Glomerular endothelial cell (primary cell): ENCODE measurements at places on chromosomes 7 and 10.

GRCh38 chr10:44244745-44245600 is 139.9 kb downstream of the CXCL12 start:
- DNase-seq = no peak

DNA sequence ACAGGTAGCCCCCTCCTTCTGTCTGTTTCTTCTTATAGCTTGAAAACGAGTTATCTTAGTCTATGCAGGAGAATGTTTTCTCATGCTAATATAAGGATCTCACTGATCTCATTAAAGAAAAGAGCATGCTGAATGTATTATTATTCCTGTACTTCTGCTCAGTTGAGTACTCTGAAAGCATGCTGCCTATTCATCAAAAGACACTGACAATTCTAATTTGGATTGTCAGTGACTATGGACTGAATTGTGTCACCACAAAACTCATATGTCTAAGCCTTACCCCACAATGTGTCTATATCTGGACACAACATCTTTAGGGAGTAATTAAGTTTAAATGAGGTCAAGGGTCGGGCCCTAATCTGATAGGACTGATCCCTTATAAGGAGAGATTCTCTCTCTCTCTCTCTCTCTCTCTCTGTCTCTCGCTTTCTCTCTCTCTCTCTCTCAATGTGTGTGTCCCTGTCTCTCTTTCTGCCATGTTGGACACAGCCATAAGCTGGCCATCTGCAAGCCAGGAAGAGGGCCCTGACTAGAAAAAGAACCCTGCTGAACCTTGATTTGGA is 98.4 kb downstream of the GNAT3 start:
- no peak for DNase-seq

DNA sequence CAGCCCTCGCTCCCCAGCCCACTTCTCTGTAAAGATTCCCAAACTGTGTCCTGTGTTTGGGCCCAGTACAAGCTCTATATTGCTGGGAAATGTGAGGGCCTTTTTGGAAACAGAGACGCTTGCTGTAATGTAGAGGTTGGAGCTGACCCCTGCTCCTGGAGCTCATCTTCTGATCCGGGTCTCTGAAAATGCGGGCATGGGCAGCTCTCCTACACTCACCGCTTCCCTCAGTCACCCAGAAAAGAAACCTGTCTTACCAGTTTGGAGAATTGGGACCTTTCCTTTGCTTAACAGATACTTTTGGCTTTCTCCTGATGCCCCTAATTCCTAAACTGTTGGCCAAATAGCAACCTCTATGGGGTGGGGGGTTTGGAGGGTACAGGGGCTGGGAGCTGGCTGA is 18.2 kb downstream of the BAG3 start:
- no peak for DNase-seq

DNA sequence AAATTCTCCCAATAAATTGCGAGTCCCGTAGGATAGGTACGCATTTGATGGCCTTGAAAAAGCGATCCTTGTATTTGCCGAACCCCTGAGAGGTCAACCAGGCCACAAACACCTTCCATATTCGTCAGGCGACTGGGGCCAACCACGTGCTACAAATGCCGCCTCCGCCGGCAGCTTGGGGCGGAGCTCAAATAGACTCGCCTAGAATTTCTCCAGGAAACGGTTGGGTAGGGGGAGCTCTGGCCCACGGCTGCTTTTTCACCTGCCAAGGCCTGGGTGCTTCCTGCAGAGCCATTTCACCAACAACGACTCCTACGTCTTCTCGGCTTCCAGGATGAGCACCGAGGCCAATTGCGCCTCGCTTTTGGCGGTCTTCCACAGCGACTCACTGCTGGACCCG is 53.4 kb upstream of the KIF5B start:
- no peak for DNase-seq

- no peak for DNase-seq
These were observed 74.6 kb downstream of the PPP1R17 start for GRCh38 chr7:31761646-31762045.

DNA sequence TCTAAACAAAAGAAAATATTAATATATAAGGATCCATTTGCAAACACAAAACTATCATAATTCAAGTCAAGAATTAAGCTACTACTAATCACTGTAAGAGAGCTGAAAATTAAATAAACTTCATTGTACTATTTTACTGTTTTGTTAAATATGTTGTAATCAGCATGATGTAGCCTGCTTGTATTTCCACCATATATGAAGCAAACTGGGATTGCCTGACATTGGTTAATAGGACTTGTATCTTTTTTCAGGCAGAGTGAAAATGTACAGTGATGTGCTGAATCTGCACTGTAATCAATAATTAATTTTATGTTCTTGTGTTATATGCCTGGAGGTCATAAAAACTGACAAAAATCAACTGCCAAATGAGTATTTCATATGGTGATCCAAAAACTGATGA is 25.4 kb downstream of the TRDMT1 start:
- DNase-seq = no peak

DNA sequence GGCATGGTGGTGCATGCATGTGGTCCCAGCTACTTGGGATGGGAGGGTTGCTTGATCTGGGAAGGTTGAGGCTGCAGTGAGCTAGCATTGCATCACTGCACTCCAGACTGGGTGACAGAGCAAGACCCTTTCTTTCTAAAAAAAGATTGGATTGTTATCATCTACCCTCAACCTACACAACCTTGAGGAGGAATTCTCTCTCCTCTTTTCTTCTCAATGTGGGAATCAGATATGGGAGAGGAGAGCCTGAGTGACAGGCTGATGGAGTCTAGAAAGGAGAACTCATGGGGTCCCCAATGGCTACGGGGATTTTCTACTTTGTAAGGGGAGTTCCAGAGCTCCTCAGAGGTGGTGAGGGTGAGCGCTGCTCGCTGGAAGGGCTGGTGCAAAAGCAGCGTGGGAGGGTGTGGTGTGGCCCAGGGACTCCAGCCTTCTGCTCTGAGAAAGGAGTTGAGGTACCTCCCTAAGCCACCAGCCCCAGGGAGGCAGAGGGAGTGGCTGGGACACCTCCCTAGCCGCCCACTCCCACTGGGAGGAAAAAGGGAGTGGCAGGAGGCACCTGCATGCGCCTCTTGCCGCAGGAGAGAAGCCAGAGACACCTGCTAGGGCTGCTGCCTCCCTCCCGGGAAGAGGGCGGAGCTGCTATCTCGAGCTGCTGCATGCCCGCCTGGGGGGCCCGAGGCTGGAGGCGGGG is 48.4 kb downstream of the GATA3 start:
- no peak for DNase-seq

GRCh38 chr10:117653170-117653515 is 110.6 kb downstream of the EMX2 start:
- no peak for DNase-seq

- DNase-seq = no peak
These were observed 142.5 kb upstream of the SHH start for GRCh38 chr7:155954550-155955366.

- no peak for DNase-seq
These were observed 14.2 kb upstream of the ZNF107 start for GRCh38 chr7:64651632-64652165.

DNA sequence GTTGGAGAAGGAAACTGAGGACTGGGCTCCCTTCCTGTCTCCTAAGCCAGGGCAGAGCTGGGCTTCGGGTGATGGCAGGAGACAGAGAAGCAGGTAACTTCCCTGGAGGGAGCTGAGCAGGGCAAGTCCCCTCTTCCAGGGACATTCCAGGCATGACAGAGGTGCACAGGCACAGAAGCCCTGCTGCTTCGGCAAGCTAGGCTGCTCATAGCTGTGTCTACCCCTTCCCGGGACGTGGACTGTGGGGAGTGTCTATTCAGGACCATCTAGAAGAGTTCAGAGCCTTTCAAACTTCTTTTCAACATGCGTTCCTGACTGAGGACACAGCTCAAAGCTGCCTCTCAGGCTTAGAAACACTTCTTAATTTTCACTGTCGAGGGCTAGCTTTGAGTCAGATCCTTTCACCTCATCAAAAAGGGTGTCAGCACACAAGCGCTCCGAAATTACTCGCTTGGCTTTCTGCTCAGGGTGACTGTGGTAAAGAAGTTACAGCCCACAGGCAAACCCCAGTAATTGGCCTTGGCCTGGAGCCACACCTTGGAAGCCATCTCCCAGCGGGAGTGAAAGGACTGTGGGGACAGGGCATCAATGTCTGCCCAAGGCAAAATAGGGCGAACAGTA is 63.7 kb upstream of the STEAP1B start:
- DNase-seq = no peak

- no peak for DNase-seq
These were observed 721 bp downstream of the CCNJ start for GRCh38 chr10:96043893-96044715.

GRCh38 chr10:132972986-132973902 is 30.9 kb upstream of the CFAP46 start:
- no peak for DNase-seq

DNA sequence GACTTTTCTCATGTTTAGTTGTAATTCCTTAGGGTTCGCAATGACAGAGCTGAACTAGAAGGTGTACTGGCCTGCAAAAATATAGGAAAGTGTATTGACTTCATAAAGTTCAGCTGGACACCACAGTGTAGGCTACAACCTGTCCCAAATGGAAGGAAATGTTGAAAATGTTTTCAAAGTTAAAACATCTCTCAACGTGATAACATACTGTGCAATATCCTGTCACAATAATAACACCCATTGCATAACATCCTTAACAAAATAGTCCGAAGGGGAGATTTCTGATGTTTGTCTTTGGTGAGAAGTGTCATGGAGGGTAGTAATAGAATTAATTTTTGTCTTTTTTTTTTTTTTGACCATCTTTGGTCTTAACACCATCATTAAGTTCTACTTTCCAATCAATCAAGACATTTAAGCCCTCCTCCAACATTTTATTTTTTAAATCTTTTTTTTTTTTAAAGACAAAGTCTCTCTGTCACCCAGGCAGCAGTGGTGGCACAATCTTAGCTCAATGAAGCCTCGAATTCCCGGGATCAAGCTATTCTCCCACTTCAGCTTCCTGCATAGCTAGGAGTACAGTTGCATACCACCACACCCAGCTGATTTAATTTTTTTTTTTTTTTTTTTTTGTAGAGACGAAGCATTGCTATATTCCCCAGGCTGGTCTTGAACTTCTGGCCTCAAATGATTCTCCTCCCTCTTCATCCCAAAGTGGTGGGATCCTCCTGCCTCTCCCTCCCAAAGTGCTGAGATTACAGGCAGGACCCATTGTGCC is 45.7 kb downstream of the DYNC1I1 start:
- DNase-seq = no peak

GRCh38 chr10:121845044-121845784 is 82.6 kb downstream of the ATE1 start:
- no peak for DNase-seq

GRCh38 chr10:64458306-64458705 is 937.1 kb downstream of the REEP3 start:
- no peak for DNase-seq

GRCh38 chr7:150400008-150400787 is 21.1 kb downstream of the ZNF775 start:
- no peak for DNase-seq

DNA sequence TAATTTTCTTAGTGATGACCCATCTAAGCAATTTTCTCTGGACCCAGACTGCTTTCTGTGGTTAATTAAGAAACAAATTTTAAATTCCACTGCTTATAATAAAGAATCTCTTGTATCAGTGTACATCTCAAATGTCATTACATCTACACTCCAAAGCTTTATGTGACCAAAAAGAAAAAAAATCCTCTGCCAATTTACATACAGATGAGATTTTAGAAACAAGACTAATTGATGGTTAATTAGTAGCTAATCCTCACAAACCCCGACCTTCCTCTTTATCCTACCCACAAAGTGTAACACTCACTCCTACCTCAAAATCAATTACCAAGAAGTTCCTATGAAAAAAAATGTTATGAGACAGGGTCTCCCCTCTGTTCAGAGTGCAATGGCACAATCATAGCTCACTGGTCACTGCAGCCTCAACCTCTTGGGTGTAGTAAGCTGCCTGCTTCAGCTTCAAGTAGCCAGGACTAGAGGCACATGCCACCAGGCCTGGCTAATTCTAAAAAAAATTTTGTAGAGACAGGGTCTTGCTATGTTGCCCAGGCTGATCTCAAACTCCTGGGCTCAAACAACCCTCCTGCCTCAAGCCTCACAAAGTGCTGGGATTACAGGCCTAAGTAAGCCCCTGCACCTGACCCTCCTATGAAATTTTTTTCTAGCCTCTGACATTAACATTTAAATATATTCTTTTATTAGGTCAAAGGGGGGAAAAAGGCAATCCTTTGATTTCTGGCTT is 14.8 kb downstream of the KIF5B start:
- DNase-seq = no peak

DNA sequence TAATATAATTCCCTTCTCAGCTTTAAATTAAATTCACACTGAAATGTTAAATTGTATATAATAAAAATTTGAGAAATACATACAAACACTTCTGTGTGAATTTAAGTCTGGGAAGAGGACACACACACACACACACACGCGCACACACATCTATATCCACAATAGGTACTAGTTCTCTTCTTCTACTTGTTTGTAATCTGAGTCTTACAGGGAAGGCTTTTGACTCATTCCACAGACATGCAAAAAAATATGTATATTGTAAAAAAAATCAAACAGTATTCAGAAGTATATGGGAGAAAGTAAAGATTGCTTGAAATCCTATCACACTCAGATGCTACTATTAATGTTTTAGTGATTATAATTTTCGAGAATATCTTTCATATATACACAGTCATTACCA is 276.2 kb downstream of the MDFIC start:
- DNase-seq = no peak

DNA sequence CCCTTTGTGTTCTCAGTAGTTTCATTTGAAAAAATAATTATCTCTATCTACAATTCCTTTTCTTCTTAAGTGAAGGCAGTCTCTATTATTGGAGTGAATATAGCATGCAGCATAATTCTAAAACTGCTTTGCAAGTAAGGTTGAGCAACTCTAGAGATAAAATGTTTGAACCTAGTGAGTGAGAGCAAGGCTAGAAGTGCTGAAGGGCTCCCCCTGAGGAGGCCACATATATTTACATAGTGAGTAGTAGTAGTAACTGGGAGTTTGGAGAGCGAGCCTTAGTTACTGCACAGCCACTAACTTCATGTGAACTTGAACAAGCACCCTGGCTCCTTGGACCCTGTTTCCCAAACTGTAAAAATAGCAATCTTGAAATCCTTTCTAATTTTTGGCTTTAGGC is 141.5 kb upstream of the DKK1 start:
- no peak for DNase-seq

- no peak for DNase-seq
These were observed 19.8 kb downstream of the CEP41 start for GRCh38 chr7:130420943-130421578.
